Stimulated activated naive CD8-positive, alpha-beta T cell treated with anti-CD3 and anti-CD28 coated beads, Interleukin-15, amount 100 ng/mL, for 72 hours (primary cell): ENCODE measurements at places on chromosomes 16 and 17.

DNA sequence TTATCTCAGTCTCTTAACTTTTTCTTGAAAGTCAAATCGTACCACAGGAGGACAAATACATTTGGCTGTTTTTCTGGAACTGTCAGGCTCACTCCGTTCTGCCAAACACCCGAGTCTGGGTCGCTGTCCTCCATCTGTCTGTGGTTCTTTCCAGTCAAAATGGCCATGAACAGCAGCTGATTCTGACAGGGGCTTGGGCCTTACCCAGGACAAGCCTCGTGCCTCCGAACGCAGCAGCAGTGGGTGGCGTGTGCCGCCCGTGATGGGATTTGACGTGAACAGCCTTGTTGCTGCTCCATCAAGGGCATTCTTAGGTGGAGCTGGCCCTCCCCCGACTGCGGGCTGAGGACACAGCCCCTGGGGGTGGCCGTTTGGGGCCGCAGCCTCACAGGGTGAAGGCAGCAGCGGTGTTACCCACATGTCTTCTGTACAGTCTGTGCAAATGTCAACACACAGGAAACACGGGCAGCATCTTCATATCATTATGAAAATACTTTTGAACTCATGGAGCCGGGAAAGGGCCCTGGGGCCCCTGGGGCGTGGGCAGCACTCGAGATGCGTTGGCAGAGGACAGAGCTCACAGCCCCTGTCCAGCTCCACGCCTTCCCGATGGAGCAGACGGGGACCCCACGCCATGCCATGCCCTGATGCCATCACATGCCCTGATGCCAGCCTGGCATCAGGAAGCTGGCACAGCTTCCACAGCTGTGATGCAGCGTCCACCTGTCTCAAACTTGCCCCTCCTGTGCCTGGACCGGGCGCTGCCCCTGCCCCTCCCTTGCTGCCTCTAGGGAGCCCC, 8.6 kb upstream of the ACSF3 start:
- no peak for DNase-seq

DNA sequence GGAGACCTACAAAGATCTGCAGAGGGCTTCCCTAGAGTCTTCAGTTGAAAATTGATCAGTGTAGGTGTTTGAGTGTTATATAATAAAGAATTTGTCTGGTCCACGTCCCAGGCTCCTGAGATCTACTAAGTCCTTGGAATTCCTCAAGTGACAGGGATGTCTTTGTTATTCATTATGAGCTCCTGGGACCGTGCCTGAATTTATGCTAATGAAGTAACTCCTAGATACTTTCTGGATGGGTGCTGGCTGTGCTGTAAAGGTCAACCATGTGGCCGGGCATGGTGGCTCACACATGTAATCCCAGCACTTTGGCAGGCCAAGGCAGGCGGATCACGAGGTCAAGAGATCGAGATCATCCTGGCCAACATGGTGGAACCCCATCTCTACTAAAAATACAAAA, 43.7 kb downstream of the CDC27 start:
- DNase-seq, result no peak

- no peak for DNase-seq
Observed at GRCh38 chr17:69516225-69516624, 101.7 kb downstream of the MAP2K6 start.

DNA sequence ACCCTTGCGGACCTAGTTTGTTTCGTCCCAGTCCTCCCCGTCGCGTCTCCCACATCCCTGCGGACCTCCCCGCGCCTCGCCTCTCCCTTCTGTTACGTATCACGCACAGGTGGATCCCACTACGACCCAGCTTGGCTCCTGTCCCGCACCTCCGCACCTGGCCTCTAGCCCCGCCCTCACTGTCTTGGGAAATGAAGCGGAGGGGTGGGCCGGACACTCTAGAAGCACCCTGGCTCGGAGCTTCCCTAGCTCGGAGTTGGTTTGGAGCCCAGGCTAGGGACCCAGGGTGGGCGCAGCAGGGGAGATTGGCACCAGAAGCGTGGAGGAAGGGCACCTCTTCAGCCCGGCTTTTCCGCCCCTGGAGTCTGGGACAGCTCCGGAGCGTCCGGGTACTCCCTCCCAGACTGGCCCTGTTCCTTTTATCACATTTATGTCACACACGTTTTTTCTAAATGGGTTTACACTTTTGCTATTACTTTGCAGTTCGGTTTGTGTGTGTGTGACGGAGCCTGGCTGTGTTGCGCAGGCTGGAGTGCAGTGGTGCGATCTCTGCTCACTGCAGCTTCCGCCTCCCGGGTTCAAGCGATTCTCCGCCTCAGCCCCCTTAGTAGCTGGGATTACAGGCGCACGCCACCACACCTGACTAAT, 1.4 kb upstream of the CEMP1 start:
- peak; percentile 69 for DNase-seq

DNA sequence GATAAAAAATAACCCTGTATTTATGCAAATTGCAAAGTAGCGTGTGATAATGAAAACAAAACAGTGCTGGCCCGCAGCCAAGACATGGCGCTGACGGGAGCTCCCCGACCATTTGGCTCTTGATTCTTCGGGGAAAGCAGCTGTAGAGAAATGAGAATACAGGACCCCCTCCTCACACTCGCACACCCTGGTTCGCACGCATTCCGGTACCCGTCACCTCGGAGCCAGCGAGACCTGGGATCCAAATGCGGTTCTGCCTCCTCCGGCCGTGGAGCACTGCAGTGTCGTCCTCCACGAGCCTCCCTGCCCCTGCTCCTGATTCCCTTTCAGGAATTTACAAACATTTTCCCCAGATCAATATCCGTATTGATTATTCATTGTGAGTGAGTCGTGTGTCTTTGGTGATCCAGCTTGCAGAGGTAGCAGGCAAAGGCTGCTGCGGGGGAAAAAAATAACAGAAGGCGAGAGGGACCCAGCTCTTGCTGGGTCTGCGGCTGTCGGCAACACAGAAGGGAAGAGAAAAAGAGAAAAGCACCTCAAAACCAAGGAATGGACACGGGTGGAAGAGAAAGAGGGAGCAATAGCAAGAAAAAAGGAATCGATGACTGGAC, 184.1 kb upstream of the ZFHX3 start:
- no peak for DNase-seq

DNA sequence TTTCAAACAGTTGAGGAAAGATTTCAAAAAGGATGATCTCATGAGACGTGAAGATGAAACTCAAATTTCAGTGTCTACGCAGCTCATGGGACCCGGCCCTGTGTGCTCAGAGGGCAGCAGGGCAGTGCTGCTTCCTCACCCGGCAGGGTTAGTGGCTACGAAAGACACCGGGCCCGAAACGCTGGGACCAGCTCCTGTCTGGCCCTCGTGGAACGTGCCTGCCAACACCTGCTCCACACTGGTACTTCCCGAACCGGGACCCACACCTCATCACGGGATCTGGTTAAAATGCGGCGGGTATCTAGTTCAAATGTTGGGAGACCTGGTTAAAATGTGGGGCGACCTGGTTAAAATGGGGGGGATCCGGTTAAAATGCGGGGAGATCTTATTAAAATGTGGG, 18.7 kb downstream of the DNASE1 start:
- no peak for DNase-seq

DNA sequence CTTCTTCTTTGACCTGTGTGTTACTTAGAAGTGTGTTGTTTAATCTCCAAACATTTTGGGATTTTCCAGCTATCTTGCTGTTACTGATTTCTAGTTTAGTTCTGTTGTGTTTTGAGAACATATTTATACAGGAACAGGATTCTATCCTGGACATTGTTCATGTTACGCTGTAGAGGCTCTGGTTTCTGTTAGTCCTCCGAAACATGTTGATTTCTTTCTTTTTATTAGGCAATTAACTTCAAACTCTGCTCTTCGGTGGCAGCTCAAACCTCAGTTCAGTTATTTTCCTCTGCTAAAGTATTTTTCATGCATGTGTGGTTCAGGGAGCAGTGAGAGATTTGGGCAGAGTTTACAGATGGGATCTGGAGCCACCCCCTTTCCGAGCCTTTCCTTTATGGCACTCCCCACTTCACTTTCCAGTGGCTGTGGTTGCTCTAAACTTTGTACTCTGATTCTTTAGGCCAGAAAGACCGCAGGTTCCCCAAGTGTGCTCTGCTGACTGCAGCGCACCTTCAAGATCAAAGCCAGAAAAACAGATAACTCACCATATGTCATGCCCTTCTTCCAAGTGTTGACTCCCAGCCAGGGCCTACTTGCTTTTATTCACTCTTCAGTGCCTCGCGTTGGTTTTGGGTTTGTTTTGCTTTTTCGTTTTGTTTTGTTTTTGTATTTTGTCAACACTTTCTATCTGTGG, 77.6 kb upstream of the KSR1 start:
- no peak for DNase-seq

DNA sequence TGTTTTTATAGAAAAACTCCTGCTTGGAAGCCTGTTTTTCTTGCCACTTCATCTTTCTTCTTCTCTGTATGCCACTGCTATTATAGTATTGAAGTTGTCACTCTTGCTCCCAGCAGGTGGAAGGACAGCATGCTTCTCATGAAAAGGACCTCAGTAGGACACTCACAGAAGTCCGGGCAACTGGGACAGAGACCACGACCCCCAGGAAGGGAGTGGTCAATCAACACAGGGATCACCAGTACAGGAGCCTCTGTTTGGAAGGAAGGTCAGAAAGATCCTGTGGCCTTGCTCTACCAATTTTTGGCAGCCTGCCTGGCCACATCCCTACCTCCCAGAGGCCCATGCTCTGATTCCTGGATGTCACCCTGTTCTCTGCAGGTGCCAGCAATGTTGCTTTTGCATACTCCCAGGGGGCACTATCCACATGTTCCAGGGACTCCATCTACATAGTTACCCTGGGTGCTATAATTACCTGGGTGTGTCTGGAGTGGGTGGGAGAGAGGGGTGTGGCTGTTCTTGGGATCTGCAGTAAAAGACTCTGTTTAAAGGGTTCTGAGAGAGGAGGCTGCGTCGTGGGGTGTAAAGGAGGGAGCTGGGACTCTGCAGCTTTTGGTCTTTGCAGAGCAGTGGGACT, 13.7 kb upstream of the AKAP10 start:
- DNase-seq, result no peak

DNA sequence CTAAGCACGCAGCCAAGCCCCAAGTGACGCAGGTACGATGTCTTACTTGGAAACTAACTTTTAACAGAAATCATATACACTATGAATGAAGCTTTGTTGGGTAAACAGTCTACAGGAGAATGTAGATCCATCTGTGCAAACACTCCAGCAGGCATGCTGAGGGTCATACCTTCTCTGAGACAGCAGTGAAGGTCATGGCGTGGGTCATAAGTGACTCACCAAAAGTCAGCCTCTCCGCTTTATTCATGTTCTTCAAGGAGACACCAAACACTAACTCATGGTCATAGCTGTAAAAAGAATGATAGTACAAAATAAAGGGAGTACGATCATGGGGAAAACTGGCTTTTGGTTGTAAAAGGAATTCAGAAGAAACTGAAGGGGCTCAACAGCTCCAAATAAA, 20.6 kb downstream of the BLMH start:
- DNase-seq, result no peak

DNA sequence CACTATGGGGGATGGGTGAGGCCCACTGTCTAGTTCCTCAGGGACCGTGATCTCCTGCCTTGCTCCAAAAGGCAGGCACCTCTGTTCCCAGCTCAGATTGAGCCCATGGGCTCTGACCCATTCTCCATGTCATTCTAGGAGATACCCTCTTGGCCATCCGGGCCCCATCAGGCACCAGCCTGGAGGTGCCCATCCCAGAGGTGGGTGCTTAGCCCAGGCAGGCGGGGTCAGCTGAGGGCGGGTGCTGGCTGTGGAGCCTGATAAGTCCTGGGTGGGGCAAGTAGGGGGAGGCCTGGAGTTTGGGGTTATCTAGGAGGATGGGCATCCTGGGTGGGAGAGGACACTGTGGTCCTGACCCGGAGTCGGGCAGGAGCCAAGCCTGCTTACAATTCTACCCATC, 2.3 kb downstream of the E2F4 start:
- no peak for DNase-seq

- DNase-seq, result no peak
Observed at GRCh38 chr16:84040226-84040822, 2.3 kb downstream of the SLC38A8 start.

DNA sequence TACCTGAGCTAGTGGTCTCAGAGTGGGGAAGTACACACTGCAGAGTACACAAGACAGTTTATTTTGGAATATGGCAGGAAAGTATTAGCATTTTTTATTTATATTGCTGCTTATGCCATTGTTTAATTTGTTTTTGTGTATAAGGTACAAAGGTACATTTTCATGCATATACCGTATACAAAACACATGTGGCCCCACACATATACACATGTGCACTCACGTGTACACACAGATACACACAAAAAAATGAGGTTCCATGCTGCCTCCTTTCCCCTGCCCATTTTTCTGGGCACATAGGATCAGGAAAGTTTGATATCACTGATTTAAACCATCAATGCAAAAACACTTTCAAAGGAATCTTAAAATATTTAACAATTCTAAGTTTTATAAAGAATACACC, 12.9 kb downstream of the IGSF6 start:
- no peak for DNase-seq

- DNase-seq, result no peak
Observed at GRCh38 chr17:36689089-36689667, 87.8 kb downstream of the MRM1 start.

- no peak for DNase-seq
Observed at GRCh38 chr17:37648555-37648954, 5.3 kb upstream of the DDX52 start.

DNA sequence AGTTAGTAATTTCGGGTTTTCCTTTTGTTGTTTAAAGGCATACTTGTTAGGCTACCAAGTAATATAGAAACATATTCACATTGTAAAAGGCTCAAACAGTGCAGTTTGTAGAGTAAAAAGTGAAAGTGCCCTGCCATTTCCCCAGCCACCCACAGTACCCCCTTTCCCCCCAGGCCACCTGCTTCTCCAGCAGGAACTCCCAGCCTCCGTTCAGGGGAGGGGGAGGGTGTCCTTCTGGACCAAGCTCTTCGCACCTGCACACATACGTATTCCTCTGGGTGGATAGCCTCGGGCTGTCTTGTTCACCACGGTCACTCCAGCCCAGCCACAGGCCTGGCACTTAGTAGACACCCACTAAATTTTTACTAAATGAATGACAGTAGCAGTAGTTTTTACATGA, 144.5 kb downstream of the CLEC16A start:
- DNase-seq, result no peak

GRCh38 chr17:49515196-49515770, 20.2 kb downstream of the NGFR start:
- no peak for DNase-seq

GRCh38 chr16:88697831-88698615, 8.2 kb downstream of the RNF166 start:
- no peak for DNase-seq

- DNase-seq, result peak; percentile 21
Observed at GRCh38 chr17:76076146-76076764, 1.7 kb downstream of the GALR2 start.

- no peak for DNase-seq
Observed at GRCh38 chr17:76597156-76598003, 11.7 kb upstream of the ST6GALNAC2 start.
